Right lung (tissue), 10 donors: ENCODE measurements at places on chromosomes 11 and 22. TPM values are rescaled to one million over a fixed set of nuclear protein-coding genes. Genes with fewer than 3 reads are reported as not detected.

The CALCA gene
- polyA plus RNA-seq, result 1.5 TPM

DNA sequence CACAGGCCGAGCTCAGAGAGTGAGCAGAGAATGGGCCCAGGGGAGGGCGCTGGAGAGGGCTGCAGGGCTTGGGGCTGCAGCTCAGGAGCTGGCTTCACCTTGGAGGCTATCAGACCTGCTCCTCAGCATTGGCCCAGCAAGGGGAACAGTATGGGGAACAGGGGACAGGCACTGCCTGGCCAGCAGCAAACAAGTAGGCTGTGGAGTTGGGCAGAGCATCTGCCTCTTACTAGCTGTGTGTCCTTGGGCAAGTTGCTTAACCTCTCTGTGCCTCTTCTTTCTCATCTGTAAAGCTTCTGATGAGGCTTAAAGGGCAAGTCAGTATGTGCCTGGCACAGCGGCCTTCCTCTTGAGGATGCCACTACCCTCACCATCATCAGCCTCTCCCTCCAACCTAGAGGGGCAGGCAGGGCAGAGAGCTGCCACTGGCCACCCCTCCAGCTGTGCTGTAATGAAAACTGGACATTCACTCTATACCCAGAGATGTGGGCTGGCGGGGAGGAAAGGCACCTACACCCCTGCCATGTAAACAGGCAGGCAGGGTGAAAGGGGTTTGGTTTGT is 7.5 kb upstream of the CDKN1C start:
- no peak for DNase-seq

GRCh38 chr11:133984828-133985227 is 28.1 kb upstream of the IGSF9B start:
- DNase-seq, result no peak

GRCh38 chr11:110293389-110293788 is 3.0 kb downstream of the RDX start:
- no peak for DNase-seq

DNA sequence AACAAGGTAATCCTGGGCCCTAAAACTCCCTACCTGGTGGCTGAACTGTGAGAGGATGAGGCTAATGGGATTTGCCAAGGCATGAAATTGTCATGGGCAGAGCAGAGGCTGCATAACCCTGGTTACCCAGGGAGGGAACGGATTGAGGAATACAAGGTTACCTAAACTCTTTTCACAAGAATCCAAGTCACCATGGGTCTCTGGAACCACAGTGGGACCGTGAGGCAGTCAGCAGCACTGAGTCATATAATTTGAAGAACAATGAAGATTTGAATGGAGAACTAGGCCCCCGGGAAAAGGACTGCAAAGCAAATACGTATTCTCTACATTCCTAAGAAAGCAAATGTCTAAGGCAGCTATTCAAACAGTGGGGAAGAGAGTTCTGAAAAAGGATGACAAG is 19.8 kb downstream of the CAT start:
- DNase-seq, result no peak

GRCh38 chr11:102530558-102530957 is at the start of gene MMP7:
MMP7 (minus strand) TSS chr11:102530747; CDS start chr11:102530700, 47 bp downstream.
- DNase-seq, result no peak

GRCh38 chr11:111047374-111047773 is 198.2 kb upstream of the POU2AF2 start:
- no peak for DNase-seq

- DNase-seq, result no peak
Measured at GRCh38 chr11:104098132-104098531, 61.7 kb downstream of the DDI1 start.
